ENCODE measurements at places on chromosomes 16 and 17.

- DNase-seq, result no peak
Measured at GRCh38 chr17:40854175-40854814, 12.7 kb downstream of the KRT12 start.

- no peak for DNase-seq
Measured at GRCh38 chr17:17700251-17700969, 19.2 kb downstream of the RAI1 start.

GRCh38 chr17:42678951-42679491 is 2.2 kb upstream of the PLEKHH3 start:
- peak; percentile 46 for DNase-seq

DNA sequence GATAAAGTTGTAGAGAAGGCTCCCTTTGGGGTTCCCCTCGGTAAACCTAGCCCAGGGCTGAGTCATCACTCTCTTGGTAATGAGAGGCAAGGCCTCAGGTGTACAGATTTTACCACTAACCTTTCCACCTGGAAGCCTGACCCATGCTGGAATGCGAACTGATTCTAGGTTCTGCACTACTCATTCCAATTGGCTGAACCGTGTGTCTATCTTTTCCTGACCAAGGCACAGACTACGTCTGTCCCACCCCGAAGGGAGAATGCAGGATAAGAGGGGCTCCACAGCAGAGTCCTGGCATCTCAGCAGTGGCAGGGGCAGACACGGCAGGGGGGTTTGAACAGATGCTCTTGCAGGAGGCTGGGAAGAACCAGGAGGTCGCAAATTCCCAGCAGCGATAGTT is 65.4 kb upstream of the B4GALNT2 start:
- DNase-seq, result no peak

DNA sequence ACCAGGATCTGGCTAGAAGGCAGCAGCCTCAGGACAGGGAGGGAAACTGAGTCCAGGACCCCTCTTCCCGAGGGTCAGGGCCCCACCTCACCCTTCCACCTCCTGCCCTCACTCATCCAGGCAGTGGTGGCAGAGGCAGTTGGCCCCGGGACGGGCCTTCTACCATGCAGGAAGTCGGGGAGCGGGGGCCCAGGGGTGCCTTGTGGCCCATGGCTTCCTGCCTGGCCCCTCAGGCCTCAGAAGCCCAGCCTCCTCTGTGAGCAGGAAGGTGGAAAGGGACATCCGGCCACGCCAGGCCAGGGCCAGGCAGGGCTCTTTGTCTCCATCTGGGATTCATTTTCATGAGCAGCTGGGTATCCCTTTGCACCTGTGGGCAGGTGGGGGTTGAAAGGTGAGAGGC is 58.5 kb downstream of the BAHCC1 start:
- no peak for DNase-seq

GRCh38 chr17:34654276-34654880 is 75.0 kb downstream of the TMEM132E start:
- no peak for DNase-seq
